ENCODE measurements at places on chromosomes 16 and 17.
A peak's percentile ranks its signal among the peaks of the same experiment; 100 is the strongest.

- no peak for DNase-seq
These were observed 9.3 kb upstream of the USP7 start for GRCh38 chr16:8972843-8973586.

DNA sequence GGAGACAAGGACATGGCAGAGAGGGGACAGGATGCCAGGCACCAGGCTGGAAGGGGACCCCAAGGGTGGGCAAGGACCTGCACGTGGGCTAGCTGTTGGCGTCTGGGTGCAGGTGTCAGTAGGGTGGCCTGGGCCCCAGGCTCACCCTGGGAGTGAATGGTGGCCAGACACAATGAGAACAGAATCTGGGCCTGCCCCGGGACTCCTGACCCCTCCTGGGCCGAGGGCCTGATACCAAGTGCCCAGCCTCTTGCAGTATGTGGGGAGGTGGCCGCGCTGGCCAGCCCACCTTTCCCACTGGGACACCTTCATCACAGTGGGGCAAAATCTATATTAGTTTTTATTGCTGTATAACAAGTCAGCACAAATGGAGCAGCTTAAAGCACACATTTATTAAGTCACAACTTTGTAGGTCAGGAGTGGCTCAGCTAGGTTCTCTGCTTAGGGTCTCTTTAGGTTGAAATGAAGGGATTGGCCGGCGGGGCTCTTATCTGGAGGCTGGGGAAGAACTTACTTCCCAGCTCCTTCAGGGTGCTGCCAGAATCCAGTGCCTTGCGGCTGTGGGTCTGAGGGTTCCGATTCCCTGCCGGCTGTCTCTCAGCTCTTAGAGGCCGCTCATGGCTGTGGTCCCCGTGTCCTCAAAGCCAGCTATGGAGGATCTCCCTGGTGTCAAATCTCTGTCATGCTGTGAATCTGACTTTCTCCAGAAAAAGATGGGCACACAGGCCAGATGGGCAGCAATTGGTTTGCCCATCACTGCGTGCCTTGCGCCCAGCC, 3.6 kb downstream of the PRSS33 start:
- DNase-seq = no peak

GRCh38 chr16:7946142-7946541, 613.5 kb downstream of the RBFOX1 start:
- DNase-seq = no peak

- peak; percentile 58 for DNase-seq
These were observed 4.0 kb downstream of the VAT1 start for GRCh38 chr17:43018008-43018853.

DNA sequence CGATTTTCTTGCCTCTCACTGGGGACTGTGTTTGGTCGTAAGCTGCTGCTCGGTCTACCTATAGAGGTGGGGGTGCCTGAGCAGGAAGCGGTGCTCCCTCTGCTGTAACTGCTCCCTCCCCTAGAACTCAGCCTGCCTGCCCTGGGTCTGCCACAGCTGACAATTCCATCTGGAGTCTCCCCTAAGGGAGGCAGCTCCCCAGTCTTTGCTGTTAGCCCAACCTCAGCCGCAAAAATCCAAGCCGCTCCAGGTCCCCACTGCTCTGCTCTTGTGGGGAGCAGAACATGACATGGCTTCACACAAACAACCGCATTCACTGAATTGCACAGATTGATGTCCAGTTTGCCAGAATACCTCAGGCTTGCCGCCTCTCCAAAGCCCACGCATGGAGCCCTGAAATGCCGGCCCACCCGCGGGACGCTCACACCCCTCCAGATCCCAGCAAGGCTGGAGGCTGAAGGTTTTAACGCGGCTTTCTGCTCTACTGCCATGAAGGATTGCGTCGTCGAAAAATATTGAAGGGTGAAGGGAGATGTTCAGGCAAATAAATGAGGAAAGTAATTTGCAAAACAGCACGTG, 221.5 kb upstream of the FOXF1 start:
- DNase-seq = no peak

DNA sequence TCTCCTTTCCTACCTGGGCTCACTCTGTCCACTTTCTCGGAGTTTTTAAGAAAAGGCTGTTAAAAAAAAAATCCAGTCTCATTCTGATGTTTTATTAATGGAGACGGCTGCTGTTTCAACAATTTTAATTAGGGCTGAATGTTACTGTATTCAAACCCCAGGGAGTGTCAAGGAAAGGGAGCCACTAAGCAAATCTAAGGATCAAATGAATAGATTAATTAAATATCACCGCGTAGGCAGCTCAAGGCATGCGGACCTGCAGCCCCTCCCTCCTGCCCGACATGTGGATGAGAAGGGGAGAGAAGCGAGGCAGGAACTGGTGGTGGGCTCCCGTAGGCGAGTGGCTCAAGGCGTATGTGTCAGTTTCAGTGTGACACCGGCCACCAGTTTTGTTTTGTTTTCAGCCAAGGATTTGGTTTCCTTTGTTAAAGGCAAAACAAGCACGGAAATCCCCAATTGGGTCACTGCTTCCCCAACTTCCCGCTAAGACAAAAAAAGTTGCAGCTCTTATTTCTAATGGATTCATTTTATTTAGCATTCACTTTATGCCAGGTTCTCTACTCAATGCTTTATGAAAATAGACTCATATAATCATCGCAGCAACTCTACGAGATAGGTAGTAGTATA, 110.6 kb downstream of the GP2 start:
- no peak for DNase-seq

DNA sequence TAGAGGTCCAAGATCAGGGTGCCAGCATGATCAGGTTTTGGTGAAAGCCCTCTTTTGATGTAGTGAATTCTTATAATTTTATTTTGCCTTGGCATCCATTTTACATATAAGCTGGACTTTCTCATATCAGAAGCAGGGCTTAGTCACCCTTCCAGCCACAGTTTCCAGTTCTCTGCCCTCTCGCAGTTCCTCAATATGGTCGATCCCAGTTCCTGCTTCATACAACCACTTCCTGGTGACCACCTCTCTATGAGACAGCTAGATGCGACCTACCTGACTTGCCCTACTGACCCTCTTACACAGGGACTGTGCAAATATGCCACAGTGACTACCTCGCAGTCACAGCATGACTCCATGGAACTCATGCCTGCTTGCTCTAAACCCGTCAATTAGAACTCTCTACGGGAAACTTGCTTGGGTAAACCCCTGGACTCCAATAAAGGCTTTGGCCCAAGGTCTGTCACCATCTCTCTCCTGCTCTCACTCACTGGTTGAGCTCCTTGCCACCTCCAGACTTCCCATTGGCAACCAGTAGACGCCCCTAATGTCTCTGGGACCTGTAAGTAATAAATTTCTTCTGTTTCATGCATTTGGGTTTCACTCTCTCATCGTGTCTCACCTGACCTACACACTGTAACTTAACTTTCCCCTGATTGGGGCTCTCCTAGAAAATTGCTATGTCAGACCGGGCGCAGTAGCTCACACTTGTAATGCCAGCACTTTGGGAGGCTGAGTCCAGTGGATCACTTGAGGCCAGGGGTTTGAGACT, 21.4 kb downstream of the CD300LG start:
- DNase-seq = peak; percentile 78

DNA sequence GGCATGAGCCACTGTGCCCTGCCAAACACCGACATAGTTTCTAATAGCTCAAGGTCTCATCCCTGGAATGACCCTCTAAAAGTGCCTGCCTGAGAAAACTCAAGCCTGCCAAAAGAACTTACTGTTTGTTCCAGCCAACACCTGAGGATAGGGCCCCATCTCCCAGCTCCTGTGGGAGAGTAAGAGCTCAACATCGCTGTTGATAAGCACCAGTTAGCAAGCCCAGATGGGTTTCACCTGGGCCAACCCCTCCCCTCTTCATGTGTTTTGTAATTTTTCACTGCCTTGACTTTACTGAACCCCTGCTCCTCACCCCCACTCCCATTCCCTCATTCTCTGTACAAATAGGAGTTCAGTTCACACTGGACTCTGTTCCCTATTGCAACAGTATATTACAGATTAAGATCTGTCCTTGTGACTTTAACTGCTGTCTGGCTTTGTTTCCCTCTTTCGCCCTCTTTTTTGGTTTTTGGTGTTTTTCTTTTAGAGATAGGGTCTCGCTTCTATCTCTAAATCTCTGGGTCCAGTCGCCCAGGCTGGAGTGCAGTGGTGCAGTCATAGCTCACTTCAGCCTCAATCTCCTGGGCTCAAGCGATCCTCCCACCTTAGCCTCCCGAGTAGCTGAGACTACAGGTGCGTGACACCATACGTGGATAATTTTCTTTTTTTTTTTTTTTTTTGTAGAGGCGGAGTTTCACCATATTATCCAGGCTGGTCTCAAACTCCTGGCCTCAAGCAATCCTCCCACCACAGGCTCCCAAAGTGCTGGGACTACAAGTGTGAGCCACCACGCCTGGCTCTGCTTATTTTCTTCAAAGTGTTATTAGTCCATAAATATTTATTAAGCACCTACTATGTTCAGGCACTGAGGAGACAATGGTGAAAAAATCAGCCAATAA, 12.3 kb downstream of the NUPR1 start:
- no peak for DNase-seq

DNA sequence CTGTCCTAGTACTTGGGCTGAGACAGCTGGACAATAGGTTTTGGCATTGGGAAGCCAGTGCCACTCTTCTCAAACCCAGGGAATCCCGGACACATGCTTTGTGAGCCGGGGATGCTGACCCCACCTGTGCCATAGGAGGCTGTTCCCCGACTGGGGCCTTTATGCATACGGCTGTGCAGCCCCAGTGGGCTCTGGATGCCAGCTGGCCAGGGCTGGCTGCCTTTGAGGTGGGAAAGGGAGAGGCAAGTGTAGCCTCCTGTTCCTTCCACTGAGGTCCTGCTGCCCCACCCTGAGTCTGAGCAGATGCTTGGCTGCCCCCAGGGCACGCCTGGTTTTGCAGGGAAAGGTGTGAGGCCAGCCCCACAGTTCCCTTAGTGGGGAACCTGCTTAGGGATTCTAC, 105.7 kb downstream of the CCDC182 start:
- DNase-seq = no peak

DNA sequence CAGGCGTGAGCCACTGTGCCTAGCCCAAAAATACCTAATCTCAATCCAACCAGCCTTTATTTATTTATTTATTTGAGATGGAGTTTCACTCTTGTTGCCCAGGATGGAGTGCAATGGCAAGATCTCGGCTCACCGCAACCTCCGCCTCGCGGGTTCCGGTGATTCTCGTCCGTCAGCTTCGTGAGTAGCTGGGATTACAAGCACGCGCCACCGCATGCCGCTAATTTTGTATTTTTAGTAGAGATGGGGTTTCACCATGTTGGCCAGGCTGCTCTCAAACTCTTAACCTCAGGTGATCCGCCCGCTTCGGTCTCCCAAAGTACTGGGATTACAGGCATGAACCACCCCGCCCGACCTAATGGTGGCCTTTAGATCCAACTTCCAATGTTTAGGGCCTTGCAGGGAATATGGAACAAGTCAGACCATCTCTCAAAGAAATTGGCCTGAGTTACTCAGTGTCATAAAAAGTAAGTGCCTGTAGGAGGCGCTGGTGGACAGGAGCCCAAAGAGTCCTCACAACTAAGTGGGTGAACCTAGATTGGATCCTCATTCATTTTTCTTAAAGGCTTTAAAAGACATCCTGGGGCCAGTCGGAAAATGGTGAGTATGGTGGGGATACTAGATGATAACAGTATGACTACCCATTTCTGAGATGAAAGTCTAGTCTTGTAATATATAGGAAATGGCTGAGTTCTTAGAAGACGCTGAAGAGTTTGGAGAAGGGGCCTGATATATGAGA, 4.6 kb downstream of the ZSCAN10 start:
- DNase-seq = peak; percentile 80

DNA sequence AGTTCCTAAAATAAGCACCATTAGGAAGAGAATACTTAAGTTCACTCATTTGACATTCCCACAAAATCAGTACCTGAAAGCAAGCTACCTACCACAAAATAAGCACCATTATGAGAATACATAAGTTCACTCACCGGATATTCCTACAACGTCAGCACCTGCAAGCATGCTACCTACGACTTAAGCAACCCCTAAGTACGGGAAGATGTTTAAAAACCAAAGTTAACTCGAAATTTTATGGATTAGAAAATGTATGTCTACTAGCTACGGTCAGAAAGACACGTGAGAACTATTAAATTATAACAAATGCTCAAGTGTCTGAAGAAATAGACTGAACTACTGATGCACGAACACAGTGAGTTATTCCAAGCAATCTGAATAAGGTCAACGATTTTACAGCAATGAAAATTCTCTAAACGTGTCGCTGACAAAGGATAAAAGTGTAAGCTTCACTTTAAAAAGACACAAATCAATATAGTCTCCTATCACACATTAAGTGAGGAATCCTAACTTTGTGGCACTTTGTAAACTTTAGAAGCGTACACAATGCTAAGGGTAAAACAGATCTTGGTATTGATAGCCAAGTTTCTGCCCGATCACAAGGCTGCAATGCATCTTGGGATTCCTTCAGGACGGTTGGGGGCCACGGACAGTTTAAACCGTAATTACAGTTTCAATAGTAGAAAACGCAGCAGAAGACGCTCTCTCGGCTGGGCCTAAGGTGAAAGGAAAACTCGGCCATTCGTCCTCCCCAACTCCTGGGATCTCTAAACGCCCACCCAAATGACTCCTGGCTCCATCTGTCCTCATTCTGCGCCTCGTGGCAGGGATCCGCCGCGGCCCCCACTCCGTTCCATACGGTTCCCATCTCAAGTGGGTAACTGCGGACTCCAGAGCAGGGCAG, 1.3 kb downstream of the GSPT1 start:
- DNase-seq = peak; percentile 9

- DNase-seq = no peak
These were observed 75.9 kb downstream of the LMF1 start for GRCh38 chr16:894841-895240.

DNA sequence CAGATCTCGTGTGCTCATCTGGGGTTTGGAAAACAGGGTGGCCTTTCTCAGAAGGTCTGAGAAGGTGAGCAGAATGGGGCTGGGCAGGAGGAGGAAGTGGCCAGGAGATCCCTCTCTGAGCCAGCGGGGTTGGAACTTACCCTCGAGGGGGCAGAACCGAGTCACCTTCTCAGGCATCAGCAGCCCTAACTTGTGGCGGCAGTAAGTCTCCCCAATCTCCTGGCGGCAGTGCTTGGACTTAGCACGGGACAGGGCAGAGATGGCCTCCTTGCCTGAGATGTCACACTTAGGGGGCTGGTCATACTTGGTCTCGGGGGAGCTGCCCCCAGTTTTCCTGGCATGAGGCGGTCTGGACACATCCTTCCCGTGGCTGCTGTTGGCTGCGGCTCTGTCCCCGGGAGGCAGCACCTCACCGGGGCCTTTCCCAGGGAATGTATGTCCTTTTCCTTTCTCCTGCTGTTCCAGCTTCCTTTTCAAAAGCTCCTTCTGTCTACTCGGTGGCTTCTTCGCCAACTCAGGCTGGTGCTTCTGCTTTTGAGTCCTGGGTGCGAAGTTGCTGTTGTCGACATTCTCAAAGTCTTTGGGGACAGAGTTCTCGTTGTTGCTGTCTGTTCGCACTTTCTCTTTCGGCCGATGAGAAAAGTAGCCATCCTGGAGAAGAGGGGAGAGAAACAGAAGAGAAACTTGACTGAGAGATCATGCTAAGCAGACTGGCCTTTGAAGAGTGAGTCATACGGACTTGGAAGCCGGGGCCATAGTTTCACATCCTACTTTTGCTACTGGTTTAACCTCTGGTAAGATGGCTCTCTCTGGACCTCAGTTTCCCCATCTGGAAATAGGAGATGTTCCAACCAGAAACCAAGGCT, 211.7 kb downstream of the XYLT1 start:
- peak; percentile 70 for DNase-seq

Data from inflammatory macrophage (primary cell).